ENCODE measurements at places on chromosomes 1 and 21.
A peak's percentile ranks its signal among the peaks of the same experiment; 100 is the strongest.

DNA sequence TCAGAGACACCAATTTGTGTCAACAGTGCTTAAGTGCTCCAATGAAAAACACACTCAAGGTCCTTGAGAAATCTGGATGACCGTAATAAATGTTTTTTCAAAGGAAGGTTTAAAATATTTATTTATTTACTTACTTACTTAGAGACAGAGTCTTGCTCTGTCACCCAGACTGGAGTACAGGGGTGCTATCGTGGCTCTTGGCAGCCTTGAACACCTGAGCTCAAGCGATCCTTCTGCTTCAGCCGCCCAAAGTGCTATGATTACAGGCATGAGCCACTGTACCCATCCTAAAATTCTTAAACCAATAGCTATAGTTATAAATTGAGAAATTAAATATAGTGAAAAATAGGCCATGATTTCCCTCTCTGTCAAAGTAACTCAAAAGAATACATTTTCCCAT is 17.3 kb upstream of the ERICH3 start:
- DNase-seq, result no peak

DNA sequence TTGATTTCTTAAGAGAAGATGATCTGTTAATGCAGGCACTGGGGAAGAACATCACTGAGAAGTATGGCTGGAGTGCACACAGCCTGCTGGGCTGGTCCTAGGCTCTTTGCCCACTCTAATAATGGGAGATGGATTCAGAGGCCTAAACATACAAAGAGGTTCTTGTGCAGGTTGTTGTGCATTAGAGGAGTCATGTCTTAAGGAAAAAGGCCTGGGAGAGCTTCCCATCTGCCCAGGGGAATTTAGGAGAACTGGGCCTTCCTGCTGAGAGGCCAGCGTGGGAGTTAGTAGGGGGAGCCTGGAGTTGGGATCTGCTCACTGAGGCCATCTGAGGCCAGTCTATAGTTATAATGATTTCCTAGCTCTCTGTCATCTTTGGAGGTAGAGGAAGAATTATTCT is 126.7 kb downstream of the TLR5 start:
- no peak for DNase-seq

- DNase-seq, result no peak
These were observed 27.7 kb downstream of the UBE2U start for GRCh38 chr1:64231153-64231552.

DNA sequence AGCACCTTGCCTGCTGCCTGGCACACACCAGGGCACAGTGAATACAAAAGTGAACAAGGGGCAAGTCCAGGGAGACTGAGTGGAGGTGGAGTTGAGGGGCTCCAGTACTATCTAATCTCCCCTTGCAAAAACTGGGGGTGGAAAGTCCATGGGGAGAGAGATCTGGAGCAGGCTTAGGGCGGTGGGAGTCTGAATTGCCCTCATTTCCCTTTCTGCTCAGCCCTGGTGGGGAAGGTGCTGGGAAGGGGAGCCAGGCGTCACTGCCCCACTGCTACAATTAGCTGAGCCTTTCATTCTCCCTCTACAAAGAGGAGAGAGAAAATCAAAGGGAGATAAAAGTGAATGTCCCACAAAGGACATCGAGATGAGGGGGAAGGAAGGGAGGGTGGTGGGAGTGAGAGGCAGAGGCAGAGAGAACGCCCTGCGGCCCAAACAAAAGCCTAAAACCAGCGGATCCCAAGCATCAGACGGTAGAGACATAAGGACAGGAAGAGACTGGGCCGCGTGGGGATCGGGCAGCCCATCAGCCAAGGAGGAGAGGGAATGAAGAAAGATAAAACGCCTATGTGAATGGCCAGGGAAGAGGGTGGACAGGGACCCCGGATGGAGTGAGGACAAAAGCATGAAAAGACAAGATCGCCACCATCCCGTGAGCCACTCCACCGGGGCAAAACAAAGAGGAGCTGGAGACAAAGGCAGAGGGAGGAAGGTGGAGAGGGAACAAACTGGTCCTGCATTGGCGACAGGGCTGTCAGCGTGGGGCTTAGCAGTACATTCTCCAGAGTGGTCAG is 46.8 kb upstream of the SOX13 start:
- no peak for DNase-seq

DNA sequence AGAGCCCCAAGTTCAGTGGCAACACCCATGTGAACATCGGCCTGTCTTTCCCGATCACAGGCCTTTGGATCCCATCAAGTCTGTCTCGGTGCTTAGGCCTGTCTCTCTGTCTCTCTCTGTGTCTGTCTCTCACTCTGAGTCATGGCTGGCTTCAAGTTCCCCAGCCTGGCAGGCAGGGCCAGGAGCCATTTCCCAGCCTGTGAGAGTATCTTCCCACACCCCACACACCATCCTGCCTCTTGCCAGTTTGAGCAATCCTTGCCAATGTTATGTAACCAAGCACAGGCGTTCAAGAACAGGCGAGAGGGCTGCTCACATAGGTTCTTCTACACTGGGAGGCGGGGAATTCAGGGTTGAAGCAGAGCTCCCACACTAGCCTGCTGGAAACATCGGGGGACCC is 70.0 kb upstream of the TMEM51 start:
- peak; percentile 88 for DNase-seq

DNA sequence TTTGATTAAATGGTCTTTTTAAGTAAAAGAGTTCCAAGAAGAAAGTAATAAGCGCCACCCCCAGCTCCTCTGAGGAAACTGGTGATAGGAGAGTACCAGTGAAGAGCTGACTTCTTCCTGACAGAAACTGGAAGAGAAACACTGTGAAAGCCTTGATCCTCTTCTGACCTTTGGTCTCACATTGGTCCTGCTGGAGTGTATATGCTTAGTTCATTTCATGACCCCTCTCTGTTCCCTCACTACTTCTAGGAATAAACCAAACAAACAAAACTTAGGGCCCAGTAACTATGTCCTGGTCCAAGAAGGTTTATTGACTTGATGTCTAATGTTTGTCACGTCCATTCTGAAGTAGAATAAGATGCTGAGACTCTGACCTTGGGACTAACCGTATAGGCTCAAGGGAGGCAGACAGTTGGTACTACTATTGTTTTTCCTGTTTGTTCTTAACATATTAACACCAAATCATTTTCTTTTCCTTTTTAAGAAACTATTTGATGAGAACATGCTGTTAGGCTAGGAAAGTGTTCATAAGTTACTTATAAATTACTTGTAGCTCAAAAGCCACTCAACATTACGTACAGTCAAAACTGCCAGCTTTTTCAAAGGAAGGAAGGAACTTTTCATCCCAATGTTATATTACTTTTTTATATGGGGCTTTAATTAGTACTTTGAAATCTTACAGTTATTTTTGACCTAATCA is 57.9 kb downstream of the MIER1 start:
- no peak for DNase-seq

GRCh38 chr1:112251766-112252506 is 144.1 kb upstream of the CTTNBP2NL start:
- no peak for DNase-seq

GRCh38 chr1:55131801-55132200 is 83.4 kb downstream of the USP24 start:
- no peak for DNase-seq

DNA sequence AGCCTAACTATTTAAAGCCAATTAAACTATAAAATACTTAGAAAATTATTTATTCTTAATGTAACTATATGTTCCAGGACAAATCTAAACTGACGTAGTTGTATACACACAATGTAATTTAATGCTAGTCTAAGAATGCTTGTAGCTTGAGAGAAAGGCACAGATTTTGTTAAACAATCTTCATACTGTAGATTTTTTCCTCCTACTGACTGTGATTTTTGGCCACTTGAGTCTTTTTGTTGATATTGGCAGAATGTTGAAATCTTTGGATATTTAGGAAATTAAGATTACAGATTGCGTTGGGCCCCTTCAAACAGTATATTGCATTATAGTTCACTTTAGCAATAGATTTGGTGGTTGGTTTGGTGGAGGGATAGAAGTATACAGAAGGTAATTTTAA is 40.5 kb downstream of the ATF3 start:
- DNase-seq, result no peak

- no peak for DNase-seq
These were observed 96.6 kb downstream of the SEC16B start for GRCh38 chr1:177873238-177873637.

GRCh38 chr1:213277036-213277435 is 226.0 kb downstream of the RPS6KC1 start:
- DNase-seq, result no peak

DNA sequence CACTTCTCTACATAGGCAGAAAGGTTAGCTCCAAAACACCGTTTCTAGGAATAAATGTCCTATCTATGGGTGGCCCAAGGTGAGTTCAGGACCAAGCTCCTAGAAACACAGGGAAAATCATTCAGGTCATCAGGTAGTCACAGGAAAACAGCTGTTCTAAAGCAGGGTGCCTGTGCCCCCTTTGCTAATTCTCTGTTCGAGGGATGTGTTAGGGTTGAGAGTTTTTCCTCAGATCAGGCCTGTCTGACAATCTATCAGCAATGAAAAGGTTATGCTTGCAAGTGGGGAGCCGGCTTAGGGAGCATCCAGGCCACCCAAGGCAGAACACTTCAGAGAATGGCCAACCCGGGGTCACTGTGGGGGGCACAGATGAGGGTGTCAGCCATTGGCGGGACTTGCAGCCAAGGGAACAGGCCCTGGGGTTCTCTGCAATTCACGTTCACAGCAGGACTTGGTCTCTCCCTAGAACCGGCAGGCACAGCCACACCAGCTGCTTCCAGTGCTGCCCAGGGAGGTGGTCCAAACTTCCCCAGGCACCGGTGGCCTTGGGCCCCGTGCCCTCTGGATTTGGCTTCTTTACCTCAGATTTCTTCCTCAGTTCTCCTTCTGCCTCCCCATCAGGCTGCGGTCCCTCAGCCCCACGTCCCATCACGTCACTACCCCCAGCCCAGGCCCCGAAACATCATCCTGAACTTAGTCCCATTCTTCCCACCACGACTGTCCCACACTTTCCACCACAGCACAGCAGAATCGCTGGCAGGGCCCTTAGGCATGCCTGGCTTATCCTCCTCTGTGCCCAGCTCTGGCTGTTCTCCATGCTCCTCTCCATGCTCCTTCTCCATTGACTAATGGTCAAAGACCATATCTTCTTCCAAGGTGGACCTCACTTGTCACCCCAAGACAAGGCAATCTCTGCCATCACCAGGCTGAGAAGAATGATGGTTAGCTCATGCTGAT is 11.0 kb downstream of the CD2 start:
- DNase-seq, result no peak

DNA sequence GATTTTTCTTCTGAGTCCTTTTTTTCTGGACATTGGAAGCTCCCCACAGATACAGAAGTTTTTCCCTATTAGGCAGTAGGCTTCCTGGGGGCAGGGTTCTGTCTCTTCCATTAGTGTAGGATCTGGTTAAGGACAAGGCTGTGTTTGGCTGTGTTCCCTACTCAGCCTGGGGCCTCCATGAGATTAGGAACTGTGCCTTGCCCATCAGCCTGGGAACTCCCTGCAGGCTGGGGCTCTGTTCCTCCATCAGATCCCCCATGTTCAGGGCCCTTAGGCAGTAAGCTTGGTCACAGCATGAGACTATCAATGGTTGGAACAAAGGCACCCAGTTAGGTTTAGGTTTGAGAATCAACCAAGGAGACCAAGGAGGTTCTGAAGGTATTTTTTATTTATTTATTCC is 22.7 kb downstream of the NAV1 start:
- DNase-seq, result no peak

GRCh38 chr1:65001231-65001792 is 35.0 kb upstream of the JAK1 start:
- DNase-seq, result no peak
